Suppressor macrophage treated with lipopolysaccharide for 1 hour (primary cell): ENCODE measurements at places on chromosomes 12 and 14.

DNA sequence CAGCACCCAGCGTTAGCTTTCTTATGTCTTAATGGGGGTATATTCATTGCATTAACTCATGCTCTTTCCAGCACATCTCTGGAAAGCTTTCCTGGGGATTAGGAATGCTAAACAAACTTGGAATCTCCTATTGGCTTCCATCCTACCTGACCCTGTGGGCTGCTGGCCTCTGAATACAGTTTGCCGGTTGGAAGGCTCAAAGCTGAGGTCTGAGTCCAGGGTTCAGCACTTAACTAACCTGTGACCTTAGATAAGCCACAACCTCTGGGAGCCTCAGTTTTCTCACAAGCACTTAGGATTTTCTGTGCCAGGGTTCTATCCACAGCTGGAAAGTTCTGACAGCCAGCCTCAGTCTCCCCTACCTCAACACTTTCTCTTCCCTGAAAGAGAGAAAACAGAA lies 12.9 kb upstream of the RND1 start:
- no peak for DNase-seq

DNA sequence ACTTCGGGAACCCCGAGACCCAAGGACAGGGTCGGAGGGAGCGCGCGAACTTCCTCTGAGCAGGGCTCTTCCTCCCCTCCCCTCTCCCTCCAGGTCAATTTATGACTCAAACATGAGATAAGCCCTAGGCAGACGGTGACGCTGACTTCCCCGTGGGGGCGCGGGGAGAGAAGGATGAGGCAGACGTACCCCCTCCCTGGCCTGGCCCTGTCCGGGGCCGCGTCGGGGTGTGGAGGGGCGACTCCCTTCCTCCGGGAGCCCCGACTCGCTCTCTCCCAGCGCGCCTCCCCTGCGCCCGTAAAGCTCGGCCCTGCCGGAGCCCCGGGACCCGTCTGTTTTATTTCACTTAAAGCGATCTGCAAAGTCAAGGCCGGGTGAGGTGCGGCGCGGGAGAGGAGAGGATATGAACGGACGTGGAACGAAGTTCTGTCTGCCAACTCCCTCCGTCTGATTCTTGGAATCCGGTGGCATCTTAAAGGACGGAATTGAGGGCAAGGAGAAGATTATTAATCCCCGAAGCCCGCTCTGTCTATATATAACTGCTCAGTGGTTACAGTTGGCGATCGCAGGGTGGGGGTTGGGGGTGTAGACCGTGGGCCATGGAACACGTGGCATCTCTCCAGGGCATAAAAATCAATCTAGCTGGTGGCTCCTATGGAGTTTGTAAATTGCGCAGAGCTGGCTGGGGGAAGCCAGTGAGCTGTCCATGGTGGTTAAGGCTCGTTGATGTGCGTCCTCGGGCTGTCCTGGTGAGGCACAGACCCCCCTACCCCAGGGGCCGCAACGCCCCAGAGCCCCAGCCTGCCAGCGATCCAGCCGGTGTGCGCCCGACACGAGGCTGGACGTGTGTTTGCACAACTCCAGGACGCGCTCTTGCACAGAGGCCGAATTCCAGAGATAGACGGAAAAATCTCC lies 2.9 kb upstream of the PTHLH start:
- DNase-seq: peak; percentile 8

- DNase-seq: no peak
These were observed 775.7 kb downstream of the TMTC2 start for GRCh38 chr12:83462419-83462818.

DNA sequence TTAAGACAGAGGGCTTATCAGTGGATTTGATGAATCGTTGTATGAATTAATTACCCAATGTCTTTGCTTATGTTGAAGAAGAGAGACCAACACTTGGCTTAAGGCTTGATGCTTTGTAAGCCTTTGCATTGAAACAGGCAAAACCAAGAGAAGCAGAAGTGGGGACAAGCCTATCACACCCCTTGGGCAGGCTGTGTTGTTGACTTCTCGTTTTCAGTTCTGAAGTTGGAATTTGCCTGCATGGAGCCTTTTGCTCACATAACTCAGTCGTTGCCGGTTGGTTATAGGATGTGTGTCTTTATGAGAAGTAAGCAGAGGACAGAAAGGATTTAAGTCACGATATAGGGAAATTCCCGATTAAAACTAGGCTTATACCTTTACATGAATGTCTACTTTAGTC lies 94.7 kb downstream of the CCDC92 start:
- peak; percentile 22 for DNase-seq

GRCh38 chr14:60206837-60207533 lies 41.8 kb upstream of the DHRS7 start:
- peak; percentile 86 for DNase-seq
